ENCODE measurements at places on chromosomes 4 and X.

DNA sequence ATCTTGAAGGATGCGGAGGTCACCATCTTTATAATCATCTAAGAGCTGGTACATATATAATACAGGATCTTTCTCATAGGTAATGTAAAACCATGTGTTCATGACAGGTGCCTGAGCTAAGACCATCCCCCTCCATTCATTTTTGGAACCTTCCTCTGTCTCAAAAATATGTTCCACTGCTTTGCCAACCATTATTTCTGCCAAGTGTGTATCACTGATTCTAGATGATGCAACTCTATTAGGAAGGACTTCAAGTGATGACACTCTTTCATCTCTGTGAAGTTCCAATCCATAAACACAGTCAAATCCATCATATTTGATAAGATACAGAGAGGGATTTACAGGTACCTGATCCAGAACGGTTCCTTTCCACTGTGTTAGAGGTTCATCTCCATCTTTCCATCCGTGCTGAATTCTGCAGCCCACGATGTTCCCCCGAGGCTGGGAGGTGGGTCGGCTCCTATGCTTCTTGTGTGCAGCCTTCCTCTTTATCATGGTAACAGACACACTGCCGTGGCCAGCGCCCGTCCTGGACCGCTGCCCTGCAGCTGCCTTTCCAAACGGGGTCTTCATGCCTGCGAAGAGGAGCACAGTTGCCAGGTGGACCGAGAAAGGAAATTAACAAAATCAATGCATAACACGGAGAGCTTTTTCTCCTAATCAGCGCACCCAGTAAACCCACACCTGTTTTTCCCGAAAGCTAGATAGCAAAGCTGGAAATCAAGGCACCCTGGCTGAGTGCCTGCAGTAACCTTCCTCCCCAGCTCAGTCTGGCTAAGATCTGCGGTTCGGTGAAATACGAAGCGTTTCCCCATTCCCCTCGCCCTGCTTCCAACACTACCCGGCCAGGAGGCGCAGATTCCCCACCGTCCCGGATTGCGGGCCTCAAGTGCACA is 718 bp downstream of the SPIN3 start:
- no peak for DNase-seq

DNA sequence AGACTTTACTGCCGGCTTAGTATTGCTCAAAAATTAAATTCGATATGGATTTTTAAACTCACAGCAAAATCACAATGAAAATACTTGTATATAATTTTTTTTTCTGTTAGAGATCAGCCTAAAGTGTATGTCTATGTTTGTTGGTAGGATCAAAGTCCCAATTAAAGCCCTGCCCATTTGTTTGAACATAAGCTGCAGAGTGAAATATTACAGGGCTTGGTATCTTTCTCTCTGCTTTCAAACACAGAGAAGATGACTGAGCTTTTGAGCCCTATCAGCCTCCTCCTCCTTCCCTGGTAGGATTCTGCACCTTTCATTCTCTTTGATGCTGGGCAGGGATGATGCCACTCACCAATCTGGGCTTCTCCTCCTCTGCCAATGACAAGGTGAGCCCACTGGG is 345.4 kb downstream of the PPP1R2C start:
- DNase-seq, result no peak

GRCh38 chr4:48781968-48782367 is 1.9 kb upstream of the FRYL start:
- no peak for DNase-seq

DNA sequence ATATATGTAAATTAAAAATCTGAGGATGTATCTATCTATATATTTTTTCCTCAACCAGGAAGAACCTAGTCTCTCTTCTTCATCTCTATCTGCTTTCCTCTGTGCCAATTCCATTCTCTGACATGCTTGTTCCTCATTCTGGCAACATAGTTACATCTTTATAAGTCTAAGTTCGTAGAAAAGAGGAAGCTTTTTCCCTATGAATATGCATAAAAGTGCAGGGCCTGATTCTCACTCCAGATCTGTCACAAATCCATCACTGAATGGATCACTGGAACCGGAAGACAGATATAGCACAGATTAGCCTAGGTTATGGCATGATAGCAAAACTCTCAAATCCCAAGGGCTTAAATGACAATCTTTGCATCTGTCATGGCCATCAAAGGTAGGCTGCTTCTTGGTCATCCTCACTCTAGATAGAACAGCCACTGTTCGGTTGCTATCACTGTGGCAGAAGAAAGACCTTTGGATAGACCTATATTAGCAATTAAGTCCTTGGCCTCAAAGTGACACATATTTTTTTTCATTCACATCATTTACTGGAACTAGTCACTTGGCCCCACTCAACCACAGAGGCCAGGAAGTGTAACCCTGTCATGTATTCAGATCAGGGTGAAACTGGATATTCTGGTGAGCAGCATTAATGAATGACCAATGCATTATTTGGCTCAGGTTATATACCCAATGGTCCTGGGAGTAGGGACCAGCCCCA is 22.2 kb downstream of the DTHD1 start:
- DNase-seq, result no peak

GRCh38 chr4:31692399-31692940 is 972.3 kb downstream of the PCDH7 start:
- DNase-seq, result no peak

- no peak for DNase-seq
Observed at GRCh38 chr4:85919200-85919887, 440.5 kb downstream of the MAPK10 start.

DNA sequence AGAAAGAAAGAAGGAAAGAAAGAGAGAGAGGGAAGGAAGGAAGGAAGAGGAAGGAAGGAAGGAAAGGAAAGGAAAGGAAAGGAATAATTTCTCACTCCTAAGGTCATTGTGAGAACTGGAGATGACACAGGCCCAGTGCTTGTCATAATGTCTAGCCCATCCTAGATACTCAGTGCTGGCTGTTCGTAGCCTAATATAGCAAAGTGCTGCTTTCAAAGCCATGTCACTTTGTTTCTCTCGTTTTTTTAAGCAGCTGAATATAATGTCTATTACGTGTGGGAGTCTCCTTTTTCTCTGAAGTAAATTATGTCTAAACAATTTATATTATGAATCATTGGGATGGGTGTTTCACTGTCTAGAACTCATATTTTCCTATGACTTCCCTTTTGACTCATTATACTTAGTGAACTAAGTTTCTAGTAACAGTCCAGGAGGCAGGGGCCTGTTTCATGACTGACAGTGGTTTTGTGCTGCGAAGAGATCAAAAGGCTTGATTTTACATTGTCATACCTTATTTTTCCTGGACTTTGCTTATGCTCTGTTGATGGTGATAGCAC is 327.0 kb upstream of the ZFP42 start:
- no peak for DNase-seq

- DNase-seq, result no peak
Observed at GRCh38 chr4:102819588-102820365, 7.6 kb downstream of the UBE2D3 start.

DNA sequence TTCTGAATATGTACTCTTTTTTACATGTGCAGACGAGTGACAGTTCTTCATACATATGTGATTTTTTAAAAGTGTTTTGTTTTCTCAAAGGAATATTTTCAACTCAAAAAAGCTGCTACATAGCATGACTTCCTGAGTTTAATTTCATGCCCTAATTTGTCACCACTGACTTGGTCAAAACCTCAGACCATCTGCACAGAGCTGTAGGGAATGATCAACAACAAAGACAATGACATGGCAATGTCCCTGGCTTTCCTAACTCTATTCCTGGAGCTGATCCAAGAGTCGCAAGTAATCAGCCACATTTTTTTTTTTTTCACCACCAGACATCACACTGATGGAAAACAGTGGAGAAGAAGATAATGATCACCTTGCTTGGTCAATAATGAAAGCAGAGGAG is 97.7 kb downstream of the TMA16 start:
- no peak for DNase-seq

- no peak for DNase-seq
Observed at GRCh38 chr4:24108567-24108966, 218.7 kb upstream of the PPARGC1A start.

DNA sequence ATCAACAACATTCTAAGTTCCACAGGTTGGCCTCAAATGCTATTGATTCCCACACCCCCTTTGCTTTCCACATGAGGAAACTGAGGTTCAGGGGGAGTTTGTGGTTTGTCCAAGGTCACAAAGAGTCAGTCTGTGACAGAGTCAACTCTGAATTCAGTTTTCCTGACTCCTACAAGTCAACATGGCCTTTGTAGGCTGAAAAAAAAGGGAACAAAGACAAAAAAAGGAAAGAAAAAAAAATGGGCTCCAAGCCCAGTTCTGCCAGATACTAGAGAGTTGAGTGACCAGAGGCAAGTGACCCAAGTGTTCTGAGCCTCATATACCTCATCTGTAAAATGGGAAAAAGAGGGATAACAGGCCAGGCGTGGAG is 16.5 kb upstream of the PIM2 start:
- no peak for DNase-seq

DNA sequence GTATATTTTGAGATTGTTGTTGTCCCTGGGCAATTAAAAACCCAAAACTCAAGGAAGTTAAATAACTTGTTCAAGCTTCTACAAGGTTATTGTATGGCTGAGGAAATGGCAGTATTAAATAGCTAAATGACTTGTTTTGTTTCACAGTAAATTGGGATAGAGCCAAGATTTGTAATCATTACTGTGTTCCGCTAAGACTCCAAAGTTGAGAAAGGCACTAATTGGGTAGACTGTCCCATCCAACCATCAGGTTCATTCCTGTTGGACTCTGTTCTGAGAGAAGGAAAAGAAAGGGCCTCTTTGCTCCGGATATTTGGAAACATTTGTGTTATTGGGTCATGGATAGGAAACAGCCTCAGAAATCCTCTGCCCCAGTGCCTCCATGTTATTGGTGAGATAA is 82.2 kb downstream of the DCLK2 start:
- DNase-seq, result no peak

- no peak for DNase-seq
Observed at GRCh38 chrX:107323786-107324492, 117.5 kb downstream of the DNAAF6 start.

- no peak for DNase-seq
Observed at GRCh38 chr4:118814891-118815290, 21.0 kb downstream of the SEC24D start.

- DNase-seq, result peak; percentile 62
Observed at GRCh38 chr4:123555233-123555806, 158.7 kb downstream of the SPRY1 start.

- no peak for DNase-seq
Observed at GRCh38 chr4:25213347-25213979, 20.4 kb upstream of the PI4K2B start.

DNA sequence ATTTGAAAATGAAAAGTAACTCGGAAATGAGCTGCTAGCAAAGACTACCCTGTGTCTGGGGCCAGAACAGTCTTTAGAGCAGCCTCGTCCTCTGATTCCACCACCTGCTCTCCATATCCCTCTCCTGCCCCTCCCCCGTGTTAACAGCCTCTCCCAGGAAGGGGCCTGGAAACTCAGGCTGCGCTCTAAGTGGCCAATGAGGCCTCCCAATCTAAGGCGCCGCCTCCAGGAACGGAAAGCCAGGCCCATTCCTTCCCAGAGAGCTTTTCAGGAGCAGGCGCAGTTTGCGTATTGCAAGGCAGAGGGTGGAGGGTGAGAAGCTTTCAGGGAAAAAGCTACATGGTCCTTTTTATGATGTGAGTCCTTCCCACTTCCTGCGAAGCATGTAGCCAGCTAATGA is 31.2 kb downstream of the RS1 start:
- DNase-seq, result no peak

DNA sequence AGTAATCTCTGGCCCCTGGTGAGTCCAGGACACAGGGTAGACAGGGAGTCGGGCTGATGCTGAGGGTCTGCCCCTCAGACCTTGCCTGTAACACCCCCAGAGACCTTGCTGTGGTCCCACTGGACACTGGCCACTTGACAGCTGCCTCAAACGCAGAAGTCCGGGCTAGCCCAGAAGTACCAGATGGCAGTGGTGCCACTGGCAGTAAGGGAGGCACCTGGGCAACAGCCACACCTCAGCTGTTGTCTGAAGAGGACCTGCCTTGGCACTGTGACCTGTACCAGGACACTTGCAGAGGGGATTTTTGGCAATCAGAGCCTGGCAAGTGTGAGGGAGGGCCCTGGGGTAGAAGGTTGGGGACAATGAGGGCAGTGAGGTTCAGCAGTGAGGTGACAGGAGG is 63.3 kb upstream of the UXT start:
- DNase-seq, result no peak

- no peak for DNase-seq
Observed at GRCh38 chr4:100778431-100778830, 260.6 kb upstream of the EMCN start.

GRCh38 chr4:132767901-132768300 is 381.2 kb upstream of the PCDH10 start:
- DNase-seq, result no peak

- DNase-seq, result peak; percentile 8
Observed at GRCh38 chrX:11381464-11381863, 88.3 kb downstream of the AMELX start.

GRCh38 chr4:138113819-138114400 is 128.2 kb downstream of the SLC7A11 start:
- DNase-seq, result no peak

- DNase-seq, result no peak
Observed at GRCh38 chr4:16583764-16584163, 314.7 kb downstream of the LDB2 start.

- no peak for DNase-seq
Observed at GRCh38 chr4:44646151-44646550, 5.3 kb downstream of the YIPF7 start.

- DNase-seq, result no peak
Observed at GRCh38 chr4:66681962-66682361, 863.3 kb downstream of the CENPC start.

- no peak for DNase-seq
Observed at GRCh38 chrX:100829730-100830129, 9.5 kb downstream of the CSTF2 start.

GRCh38 chr4:121370729-121371325 is 10.0 kb downstream of the QRFPR start:
- DNase-seq, result peak; percentile 39

DNA sequence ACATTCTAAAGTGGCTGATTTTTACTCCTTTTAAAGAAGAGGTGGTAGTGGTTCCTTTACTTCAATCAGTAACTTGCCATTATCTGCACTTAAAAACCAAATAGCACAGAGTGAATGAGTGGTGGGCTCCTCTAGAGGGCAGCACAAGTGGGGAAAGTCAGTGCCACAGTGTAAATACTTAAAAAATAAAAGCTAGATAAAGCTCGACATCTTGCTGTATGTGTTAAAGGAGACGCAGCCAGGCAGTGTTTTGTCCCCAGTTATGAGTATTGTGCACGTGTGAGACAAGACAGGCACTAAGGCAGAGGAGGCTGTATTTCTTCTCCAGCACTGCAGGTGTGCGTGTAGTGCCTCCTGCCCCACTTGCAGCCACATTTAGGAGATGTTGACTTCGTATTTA is 24.6 kb downstream of the NAP1L5 start:
- DNase-seq, result peak; percentile 23

GRCh38 chr4:62004881-62005280 is 804.8 kb downstream of the ADGRL3 start:
- no peak for DNase-seq

DNA sequence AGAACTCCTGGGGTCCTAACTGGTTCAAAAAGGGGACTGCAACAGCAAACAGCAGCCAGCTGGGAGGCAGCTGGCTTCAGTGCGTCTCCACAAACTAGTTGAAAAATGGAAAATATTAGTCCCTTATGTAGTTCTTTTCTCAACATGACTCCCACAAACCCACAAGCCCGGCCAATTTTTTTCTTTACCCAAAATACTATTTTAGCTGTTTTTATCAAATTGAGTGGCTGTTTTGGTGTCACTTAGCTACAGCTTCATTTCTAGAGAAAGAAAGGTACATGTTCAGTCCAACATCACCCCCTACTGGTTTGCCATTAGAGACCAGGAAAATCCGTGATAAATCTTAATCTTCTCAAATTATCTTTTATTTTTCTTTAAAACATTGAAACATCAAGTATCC is 97.2 kb downstream of the GUCY2F start:
- DNase-seq, result no peak

- DNase-seq, result no peak
Observed at GRCh38 chr4:8515316-8516060, 64.7 kb upstream of the GPR78 start.

All from DND-41 (cell line).